ENCODE measurements at places on chromosomes 5 and 9. TPM values are rescaled to one million over a fixed set of nuclear protein-coding genes. Genes with fewer than 3 reads are reported as not detected.

CARTPT gene
- not detected for total RNA-seq

- no peaks in the 10 kb centered on the region for H3K27me3 ChIP-seq
- DNase-seq, result no peak
- no peak overlapping the region for H3K27ac ChIP-seq
- no peak overlapping the region for H3K4me3 ChIP-seq
Measured at GRCh38 chr9:108618906-108619550, 236.8 kb downstream of the ACTL7B start.

DNA sequence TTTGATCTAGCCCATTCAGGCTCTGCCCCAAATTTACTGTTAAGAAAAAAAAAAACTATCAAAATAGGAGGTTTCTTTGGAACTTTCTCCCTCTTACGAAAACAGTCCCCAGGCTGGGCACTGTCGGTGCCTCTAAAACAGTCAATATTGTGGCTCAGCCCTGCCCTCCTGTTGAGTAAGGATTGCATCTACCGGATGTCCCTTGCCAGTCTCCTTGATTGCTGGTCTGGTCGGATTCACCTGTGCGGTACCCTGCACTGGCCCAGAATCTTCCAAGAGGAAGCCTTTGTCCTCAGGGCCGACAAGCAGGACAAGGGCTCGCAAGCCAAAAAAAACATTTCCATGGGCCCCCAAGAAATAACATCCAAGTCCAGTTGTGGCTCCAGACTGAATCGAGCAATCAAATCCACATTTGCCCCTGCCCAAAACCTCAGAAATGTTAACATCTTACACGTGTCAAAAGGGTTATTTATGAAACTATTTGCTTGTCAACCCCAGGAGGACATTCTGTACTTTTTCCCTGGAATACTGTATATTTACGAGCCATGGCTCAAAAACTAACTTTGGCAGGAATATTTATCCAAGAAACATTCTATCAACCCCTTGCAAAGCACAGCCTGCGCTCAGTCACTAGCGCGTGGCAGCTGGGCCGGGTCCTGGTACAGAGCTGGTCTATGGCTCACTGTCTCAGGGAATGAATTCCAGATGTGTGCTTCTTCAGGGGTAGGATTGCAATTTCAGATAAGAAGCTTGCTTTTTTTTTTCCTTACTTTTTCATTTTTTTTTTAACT lies 129.2 kb upstream of the ADRA1B start:
- peaks cover 13% of the 10 kb centered on the region for H3K27me3 ChIP-seq
- H3K27ac ChIP-seq, result no peak overlapping the region
- no peak for DNase-seq
- no peak overlapping the region for H3K4me3 ChIP-seq
- H3K4me1 ChIP-seq, result no peaks in the 10 kb centered on the region

DNA sequence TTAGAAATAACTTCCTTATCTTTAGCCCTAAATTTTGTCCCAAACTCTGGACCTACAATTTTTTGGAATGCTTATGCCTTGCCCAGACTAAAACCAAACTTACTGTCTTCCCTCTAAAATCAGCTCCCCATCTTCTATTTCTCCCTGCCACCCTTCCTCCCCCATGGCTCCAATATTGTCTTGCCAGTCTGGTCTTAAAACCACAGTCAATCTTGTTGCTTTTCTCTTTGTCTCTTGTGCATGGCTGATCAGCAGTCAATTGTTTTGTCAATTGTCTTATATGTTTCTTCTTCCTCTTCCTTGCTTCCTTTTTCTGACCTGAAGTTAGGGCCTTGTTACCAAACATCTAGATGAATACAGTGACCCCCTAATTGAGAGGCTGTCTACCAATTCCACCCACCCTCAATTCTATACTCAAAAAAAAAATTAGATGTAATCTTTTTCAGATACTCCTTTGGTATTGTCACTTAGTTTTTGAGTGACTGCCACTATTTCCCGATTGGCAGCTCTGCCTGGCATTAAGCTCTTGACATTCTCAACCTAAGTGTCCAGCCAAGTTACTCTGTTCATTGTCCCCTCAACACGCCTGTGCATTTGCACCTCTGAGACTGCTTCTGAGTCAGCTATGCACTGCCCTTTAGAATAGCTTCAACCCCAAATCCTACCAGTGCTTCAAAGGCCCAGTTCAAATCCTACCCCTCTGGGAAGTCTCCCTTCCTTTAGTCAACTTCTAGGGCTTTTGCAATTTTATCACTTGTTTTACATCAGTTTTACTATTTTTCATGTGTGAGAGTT lies 2.5 kb downstream of the PDCD1LG2 start:
- peaks cover 60% of the 10 kb centered on the region for H3K4me1 ChIP-seq
- no peak overlapping the region for H3K4me3 ChIP-seq
- DNase-seq, result no peak
- H3K27me3 ChIP-seq, result no peaks in the 10 kb centered on the region
- H3K27ac ChIP-seq, result peak overlapping the region; percentile 18

DNA sequence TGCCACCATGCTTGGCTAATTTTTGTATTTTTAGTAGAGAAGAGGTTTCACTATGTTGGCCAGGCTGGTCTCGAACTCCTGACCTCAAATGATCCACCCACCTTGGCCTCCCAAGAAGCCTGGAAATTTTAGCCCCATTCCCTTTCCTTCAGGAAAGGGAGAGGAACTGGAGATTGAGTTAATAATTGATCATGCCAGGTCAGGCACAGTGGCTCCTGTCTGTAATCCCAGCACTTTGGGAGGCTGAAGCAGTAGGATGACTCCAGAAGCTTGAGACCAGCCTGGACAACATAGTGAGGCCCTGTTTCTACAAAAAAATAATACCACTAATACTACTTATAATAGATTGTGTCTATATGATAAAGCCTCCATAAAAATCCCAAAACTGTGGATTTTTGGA lies 124.6 kb downstream of the UNC13B start:
- H3K36me3 ChIP-seq, result no peaks in the 10 kb centered on the region
- no peaks in the 10 kb centered on the region for H3K4me1 ChIP-seq
- H3K4me3 ChIP-seq, result no peak overlapping the region
- H3K27ac ChIP-seq, result no peak overlapping the region

DNA sequence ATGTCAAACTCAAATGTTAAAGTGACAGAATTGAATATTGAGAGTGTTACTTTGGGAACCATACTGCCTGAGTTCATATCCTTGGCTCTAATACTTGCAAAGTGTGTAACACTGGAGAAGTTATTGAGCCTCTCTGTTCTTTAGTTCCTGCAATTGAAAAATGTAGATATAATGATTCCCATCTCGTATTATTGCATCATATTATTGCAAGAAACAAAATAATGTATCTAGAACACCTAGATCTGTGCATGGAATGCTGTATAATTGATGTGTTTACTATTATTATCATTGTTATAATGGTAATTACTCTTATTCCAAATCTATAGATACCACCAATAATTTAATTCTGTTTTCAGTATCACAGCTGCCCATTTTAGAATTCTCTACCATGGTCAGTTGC lies 310.3 kb downstream of the GABRG2 start:
- no peak for DNase-seq
- no peaks in the 10 kb centered on the region for H3K27me3 ChIP-seq
- no peaks in the 10 kb centered on the region for H3K4me1 ChIP-seq
- no peak overlapping the region for H3K27ac ChIP-seq
- H3K4me3 ChIP-seq, result no peak overlapping the region

MAT2B gene
- total RNA-seq, result 74.1 TPM

URM1 gene
- total RNA-seq, result 61.4 TPM

PFN3 gene
- total RNA-seq, result not detected

DNA sequence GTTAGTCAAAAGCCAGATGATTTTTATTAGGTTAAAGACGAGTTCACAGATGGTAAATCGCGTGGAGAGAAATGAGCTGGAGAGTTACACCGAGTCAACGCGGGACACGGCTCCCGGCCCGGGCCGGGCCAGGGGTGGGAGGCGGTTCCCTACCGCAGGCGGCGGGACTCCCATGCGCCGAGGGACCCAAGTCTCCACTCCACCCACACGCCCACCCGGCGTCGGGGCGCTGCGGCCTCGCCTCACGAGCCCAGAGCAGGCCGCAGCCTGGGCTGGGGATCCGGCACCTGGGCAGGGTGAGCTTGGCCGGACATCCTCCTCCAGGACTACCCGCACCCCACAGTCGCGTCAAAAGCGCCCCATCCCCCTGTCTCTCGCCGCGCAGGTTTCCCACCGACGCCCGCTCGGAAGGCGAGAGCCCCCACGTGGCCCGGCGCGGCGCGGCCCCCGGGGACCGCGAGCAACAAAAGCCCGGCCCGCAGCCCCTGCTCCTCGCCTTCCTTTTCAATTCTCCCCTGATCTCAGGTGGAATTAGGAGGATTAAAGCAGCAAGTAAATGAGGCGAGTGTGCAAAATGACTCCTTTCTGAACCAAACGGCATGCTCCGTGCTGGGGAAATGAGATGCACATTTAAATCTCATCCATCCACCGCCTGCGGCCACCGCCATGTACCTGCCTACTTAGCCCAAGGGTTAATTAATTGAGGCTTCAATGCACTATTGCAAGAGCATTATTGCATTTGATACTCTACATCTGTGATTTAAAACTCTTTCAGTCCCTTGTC lies 196.5 kb upstream of the TBCA start:
- H3K4me1 ChIP-seq, result peaks cover 11% of the 10 kb centered on the region
- peak overlapping the region; percentile 57 for H3K4me3 ChIP-seq
- H3K27ac ChIP-seq, result no peak overlapping the region
- DNase-seq, result no peak

DNA sequence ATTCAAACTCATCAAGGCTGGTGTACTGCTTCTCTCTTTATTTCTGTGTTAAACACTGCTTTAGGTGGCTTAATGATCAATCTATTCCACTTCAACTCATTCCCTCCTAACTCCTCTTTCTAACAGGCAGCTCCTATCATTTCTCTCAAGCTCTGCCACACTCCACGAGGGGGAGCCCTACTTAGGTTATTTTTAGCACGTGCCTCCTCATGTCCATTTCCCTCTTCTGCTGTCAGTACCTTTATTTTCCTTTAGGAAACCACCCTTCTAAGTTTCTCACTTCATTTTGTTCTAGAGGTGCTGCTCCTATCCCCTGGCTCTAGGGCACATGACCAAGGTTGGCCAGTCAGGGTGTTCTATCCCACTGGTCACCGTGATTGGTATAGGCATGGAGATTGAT lies 6.7 kb upstream of the BRINP1 start:
- H3K27me3 ChIP-seq, result no peaks in the 10 kb centered on the region
- H3K27ac ChIP-seq, result no peak overlapping the region
- H3K4me1 ChIP-seq, result no peaks in the 10 kb centered on the region
- H3K4me3 ChIP-seq, result no peak overlapping the region
- H3K36me3 ChIP-seq, result no peaks in the 10 kb centered on the region

DNA sequence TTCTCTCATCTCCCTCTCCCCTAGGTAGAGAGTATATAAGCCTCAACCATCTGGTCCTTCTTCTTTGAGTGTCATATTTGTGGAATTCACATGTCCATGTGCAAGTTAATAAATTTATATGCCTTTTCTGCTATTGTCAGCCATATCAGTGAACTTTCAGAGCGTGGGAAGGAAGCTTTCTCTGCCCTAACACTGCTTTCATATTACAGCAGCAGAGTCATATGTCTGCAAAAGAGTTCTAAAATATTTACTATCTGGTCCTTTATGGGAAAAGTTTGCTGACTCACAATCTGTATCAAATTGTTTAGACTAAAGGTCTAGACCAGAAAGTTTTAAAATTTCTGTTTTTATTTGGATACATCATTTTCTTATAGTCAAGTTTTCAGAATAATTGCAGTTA lies 669.0 kb downstream of the LRRC70 start:
- no peak overlapping the region for H3K27ac ChIP-seq
- no peak overlapping the region for H3K4me3 ChIP-seq
- no peaks in the 10 kb centered on the region for H3K36me3 ChIP-seq
- no peaks in the 10 kb centered on the region for H3K27me3 ChIP-seq
- no peaks in the 10 kb centered on the region for H3K4me1 ChIP-seq

DNA sequence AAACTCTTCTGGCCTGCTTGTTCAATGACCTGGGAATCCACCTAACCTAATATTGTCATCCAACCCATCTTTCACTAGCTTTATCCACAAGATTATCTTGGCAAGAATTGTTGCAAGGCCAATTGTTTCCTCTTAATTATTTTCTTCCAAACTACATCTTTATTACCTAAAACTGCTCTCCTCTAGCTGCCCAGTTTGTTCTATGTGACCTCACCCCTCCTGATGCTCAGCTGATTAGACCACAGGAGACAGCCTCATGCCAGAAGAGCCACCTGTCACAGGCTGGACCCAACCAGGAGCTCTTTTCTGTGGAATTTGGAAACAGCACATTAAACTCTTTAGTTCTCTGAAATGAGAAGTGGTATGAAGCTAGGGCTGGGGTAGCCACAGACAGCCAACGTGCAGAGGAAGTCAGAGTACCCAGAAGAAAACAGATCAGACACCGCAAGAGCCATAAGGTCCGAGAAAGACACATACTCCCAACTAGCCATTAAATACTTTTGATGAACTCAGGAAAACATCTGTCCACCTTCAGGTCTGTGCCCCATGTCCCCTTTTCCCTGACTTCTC lies 12.0 kb downstream of the SAXO1 start:
- no peak overlapping the region for H3K27ac ChIP-seq
- H3K4me1 ChIP-seq, result no peaks in the 10 kb centered on the region

DNA sequence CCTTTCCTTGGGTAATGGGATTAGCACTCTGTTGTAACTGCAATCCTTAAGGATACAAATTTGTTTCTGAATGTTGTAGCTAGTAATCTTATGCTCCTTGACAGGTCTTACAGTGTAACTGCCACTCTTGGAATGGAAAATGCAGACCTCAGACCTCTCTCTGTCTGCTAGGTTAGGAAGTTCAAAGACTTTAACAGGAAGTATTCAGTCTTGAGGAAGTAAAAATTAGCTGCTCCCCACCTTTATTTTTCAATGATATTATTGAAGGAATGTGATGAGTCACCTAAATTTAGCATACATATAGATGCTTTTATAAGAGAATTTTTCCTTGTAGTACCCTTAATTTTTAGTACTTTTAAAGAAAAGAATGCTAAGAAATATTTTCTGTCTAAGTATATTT lies 71.5 kb downstream of the PAM start:
- no peaks in the 10 kb centered on the region for H3K4me1 ChIP-seq
- H3K4me3 ChIP-seq, result no peak overlapping the region
- H3K27ac ChIP-seq, result no peak overlapping the region
- DNase-seq, result no peak
- H3K27me3 ChIP-seq, result no peaks in the 10 kb centered on the region

- no peaks in the 10 kb centered on the region for H3K4me1 ChIP-seq
- no peaks in the 10 kb centered on the region for H3K27me3 ChIP-seq
- no peak overlapping the region for H3K27ac ChIP-seq
- H3K36me3 ChIP-seq, result no peaks in the 10 kb centered on the region
- no peak overlapping the region for H3K4me3 ChIP-seq
Measured at GRCh38 chr9:8555762-8556500, 756.4 kb upstream of the DMAC1 start.
